Stimulated activated CD4-positive, alpha-beta T cell treated with anti-CD3 and anti-CD28 coated beads, TNF-alpha, amount 100 ng/mL, for 4 hours (primary cell): ENCODE measurements at places on chromosomes 3 and 15.

- no peak for DNase-seq
Measured at GRCh38 chr3:79467721-79468120, 300.1 kb downstream of the ROBO1 start.

GRCh38 chr3:185503521-185503920 is 4.7 kb upstream of the TMEM41A start:
- no peak for DNase-seq

GRCh38 chr3:196124608-196125007 is 42.7 kb upstream of the TFRC start:
- DNase-seq, result no peak

DNA sequence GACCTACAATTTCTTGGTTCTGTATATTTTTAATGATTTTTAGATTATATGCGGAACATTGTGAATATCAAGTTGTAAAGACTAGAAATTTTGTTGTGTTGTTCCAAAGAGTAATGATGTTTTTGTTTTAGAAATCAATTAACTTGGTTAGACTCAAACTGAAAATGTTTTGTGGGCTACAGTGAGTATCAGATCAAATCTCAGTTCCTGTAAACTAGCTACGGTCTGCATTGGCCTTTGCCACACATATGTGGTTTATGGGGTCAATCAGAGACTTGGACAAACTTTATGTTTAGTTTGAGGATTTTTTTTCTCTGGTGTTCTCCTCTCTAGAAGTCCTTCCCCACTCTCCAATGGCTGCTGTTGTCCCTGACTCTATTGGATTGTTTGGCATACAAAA is 308.0 kb upstream of the THRB start:
- DNase-seq, result no peak

DNA sequence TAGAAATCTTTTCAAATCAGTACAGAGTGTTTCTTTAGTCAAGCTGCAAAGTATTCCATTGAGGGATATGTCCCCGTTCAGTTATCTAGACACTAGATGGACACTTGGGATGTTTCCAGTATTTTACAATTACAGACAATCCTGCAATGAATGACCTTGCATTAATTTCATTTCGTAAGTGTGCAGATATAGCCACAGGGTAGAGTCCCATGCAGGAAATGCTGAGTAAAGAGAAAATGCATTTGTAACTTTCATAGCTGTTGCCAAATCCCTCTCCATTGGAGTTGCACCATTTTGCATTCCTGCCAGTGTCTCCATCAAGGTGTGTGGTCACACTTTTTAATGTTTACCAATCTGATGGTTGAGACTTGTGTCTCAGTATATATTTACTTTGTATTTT is 92.5 kb downstream of the LIPC start:
- DNase-seq, result no peak

DNA sequence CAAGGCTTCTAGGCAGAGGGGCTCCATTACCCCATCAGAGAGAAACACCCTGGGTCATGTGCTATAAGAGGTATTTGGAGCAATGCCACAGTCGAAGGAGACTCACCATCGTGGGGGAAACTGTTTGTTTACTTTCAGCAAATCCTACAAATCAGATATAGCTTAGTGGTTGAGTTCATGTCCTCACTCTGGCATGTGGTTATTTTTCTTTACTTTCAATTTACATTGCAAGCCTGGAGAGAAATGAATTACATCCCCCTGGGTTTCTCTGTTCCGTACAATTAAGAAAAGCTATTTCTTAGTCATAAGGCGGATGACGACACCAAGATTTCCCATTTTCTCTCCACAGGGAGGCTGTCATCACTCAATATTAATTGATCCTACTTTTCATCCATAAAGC is 36.9 kb downstream of the RFTN1 start:
- no peak for DNase-seq

- no peak for DNase-seq
Measured at GRCh38 chr3:183540501-183541234, 14.8 kb downstream of the KLHL6 start.

GRCh38 chr3:66442254-66443117 is 58.3 kb downstream of the LRIG1 start:
- no peak for DNase-seq

GRCh38 chr3:181868576-181869082 is 156.9 kb downstream of the SOX2 start:
- DNase-seq, result no peak

GRCh38 chr3:101133652-101134051 is 140.4 kb upstream of the ABI3BP start:
- DNase-seq, result no peak

- DNase-seq, result no peak
Measured at GRCh38 chr3:59262076-59262498, 212.3 kb upstream of the CFAP20DC start.

DNA sequence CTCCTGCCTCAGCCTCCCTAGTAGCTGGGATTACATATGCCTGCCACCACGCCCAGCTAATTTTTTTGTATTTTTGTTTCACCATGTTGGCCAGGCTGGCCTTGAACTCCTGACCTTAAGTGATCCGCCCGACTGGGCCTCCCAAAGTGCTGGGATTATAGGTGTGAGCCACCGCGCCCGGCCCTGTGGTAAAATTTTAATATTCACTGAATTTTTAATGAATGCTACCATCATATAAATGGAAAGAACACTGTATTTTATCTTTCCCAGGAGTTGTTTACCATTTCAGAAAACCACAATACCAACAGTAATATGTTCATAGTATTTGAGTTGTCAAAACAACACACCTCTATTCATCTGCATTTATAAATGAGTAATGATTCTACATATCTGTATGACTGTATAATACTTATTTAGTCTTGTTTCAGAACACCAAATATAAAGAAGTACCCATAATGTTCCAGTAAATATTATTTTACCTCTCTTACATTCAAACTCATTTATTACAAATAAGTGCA is 16.2 kb upstream of the MAGEF1 start:
- DNase-seq, result no peak

GRCh38 chr15:81163961-81164800 is 30.1 kb downstream of the CFAP161 start:
- no peak for DNase-seq

DNA sequence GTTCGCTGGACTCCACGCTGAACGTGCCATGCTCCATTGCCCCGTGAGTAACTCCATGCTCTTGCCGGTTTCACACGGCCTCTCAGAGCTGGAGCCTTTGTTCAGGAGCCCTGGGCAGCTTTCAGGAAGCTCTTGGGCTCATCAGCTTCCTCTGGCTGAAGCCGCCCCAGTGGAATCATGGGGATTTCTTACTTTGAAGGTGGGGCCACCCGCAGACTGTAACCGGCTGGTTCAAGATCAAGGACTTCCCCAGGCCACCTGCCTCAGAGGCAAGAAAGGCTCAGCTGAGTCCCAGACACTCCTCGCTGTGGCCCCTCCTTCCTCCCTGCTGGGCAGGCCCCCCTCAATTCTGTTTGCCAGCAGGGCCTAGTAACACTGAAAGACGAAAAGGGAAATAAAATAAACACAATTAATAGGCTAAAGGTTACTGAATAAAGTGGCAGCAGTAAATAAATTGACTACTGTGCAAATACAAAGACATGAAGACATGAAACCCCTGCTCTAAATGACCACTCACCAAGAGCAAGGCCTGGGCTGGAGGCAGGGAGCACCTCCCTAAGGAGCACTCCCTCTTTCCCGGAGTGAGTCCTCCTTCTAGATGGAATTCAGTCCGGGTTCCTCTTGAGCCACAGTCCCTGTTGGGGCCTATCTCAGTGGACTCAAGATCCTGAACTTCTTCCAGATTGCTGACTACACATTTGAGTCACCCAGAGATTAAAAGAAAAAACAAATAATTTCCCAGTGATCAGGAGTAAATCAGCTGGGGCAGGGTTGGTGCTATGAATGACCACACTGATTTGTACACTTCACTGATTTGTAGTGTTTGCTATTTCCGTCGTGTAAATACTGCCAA is 51.0 kb downstream of the ZDHHC19 start:
- no peak for DNase-seq

DNA sequence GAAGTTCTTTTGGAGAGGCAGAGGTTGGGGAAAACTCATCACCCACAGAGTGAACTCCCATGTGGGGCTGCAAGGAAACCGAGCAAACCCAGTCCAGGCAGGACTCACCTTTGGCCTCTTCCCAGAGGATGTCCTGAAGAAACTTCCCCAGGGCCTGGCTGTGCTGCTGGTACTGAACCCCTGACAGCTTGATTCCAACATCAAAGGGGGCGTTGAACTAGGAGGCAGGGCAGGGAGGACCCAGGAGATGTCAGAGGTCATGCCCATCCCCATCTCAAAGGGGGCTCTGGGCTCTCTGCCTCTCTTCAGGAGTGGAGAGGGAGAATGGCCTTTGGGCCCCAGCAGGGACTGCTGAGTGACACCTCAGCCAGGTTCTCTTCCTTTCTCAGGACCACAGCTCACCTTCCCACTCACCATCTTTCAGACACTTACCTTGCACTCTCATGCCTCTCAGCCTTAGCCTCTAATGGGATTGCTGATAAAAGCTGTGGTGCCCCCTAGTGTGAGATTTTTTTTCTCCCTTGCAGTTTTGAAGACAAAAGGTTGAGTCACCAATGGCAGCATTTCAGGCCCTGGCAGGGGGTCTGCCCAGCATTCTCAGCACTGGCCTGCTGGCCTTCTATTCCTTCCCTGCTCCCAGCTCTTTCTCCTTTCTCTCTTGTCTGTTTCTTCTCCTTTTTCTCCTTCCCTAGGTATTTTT is 6.0 kb downstream of the GHRL start:
- no peak for DNase-seq

GRCh38 chr3:119660474-119661440 is at the start of gene POPDC2:
Gene POPDC2, minus strand, starts transcription at chr3:119660589. Its CDS starts 166 bp downstream, at chr3:119660423.
- no peak for DNase-seq

GRCh38 chr3:71384837-71385716 is 198.5 kb downstream of the FOXP1 start:
- no peak for DNase-seq

DNA sequence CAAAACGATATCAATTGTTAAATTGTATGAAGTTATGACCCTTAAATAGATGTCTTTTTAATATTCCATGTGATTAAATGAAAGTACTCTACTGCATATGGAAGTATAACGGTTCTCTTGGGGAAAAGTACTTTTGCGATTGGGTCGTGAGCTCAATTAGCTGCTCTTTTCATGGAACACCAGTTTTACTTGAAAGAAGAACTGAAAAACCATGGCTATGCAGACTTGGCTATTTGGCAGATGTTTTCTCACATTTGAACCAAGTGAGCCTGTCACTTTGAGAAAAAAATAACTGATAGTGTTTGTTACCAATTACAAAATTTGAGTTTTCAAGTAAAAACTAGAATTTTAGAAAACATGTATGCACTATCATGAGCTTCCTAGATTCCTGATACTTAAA is 5.9 kb upstream of the INAFM2 start:
- no peak for DNase-seq

GRCh38 chr15:101067660-101068522 is 148.7 kb downstream of the LRRK1 start:
- DNase-seq, result no peak

DNA sequence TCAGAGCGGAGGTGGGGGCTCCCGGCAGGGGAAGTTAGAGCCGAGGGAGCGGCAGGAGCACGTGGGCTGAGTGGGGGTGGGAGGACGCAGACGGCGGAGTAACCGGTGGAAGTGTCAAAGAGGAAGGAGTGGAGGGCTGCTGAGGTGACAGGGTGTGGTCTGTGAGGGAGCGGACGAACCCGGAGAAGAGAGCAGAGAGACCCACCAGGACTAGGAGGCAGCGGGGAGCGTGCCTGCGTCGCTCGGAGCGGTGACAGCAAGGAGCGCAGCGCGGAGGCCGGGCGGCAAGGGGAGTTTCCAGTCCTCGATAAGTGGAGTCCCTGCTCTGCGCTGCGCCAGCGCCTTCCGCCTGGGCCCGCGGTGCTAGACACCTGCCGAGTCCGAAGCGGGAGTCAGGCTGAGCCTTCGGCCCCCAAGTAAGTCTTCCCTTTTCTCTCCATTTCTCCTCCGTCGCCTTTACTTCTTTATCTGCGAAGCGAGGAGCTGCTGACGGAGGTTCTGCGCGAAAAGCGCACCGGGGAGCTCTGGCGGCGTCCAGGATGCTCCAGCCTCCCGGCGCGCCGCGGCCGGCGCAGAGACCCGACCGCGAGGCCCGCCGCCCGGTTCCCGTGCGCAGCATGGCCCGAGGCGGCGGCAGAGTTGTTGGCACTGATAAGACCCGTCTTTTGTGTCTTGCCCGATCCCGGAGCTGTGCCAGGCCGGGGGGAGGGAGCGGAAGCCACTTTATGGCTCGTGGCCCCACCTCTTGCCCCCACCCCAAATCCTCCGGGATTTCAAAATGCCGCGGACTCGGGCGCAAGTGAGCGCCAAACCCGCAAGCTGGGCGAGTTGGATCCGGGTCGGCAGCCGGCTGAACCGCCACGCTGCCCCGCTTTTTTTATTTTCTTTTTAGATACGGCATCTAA is 533.0 kb upstream of the SEMA6D start:
- no peak for DNase-seq

- DNase-seq, result no peak
Measured at GRCh38 chr3:36713904-36714303, 50.4 kb downstream of the DCLK3 start.

GRCh38 chr3:45623393-45623792 is 28.8 kb downstream of the LIMD1 start:
- no peak for DNase-seq

GRCh38 chr3:11088831-11089230 is 65.5 kb upstream of the HRH1 start:
- no peak for DNase-seq

DNA sequence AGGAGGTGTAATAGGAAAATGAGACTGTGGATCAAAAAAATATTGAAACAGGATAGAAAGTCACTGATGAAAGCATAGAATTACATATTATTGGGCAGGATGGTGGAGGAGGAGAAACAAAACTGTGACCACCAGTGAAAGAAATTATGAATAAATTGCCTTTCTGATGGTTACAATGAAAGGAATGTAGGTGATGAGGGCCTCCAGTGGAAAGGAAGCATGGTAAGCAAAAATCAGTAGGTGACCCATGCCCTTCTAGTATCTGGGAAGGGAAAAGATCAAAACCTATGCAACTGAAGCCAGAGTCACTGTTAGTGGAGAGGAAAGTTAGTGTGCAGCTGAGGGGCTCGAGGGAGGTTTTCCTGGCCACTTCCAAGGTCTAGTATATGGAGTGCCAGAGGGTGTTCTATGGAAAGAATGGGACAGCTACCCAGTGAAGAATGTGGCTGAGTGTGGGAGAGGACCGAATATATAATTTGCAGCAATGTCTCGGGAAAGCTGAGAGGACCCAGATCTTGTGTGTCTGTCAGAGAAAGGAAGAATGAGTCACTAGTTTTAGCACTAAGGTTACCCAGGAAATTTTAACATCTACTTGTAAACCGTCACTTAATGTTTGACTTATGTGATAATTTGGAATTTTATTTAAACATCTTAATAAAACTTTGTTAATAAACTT is 146.2 kb downstream of the NFKBIZ start:
- no peak for DNase-seq

- no peak for DNase-seq
Measured at GRCh38 chr15:47794252-47794914, 77.1 kb downstream of the SEMA6D start.

- DNase-seq, result no peak
Measured at GRCh38 chr15:36729418-36729817, 150.0 kb downstream of the CDIN1 start.

- DNase-seq, result no peak
Measured at GRCh38 chr15:40878785-40879184, 4.8 kb upstream of the RHOV start.

- no peak for DNase-seq
Measured at GRCh38 chr3:45332493-45332892, 55.9 kb upstream of the LARS2 start.

GRCh38 chr15:76936671-76937070 is 5.1 kb downstream of the RCN2 start:
- DNase-seq, result no peak
